Heart left ventricle (tissue), 16 donors: ENCODE measurements at places on chromosomes 5 and 9.

DNA sequence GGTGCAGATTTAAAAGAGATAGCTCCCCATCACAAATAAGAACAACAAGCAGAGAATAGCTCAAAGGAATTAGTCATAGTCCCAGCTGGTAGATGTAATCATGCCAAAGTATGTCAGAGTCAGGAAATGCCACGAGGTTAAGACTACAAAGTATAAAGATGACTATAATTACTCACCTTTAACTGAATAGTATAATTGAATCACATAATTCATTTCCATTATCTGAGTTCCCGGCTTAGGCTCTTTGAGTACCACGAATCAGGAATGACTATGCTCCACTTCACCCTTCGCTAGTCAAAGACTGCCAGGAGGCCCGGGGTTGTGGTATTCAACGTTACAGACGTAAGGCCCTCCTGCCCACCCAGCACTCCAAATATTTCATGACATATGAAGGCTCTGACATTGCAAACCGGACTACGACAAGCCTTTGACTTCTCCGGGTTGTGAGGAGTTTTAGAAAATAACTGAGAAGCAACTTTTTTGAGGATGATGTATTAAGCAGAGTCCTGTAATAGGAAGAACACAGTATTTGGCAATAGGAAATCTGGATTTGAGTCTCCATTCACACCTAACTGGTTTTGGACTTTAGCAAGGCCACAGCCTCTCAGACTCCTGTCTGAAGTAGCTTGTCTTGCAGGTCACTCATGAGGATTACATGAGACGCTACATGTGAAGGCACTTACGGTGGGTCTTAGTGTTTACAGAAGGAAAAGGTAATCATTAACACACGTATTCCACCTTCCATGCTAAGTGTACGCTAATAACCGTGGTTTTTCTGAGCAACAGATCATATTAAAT lies 64.6 kb downstream of the ENC1 start:
- DNase-seq = no peak

DNA sequence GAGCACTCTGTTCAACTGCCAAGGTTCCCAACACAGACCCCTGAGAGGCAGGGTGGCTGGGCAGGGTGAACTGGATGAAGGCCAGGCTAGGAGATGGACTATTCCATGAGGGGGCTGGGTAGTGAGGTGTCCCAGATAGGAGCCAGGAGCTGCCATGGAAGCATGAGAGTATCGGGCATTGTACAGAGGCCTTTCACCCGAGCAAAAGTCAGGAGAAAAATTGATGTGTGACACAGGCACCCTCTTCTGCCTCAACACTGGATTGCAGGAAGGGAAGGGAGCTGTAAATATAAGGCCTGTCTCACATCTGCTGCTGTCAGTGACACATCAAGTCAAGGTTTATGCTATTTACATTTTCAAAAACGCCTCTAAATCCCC lies 74.6 kb downstream of the UBAP1 start:
- peak; percentile 77 for DNase-seq

- no peak for DNase-seq
These were observed 242.2 kb upstream of the ACTBL2 start for GRCh38 chr5:57724836-57725235.

- DNase-seq = no peak
These were observed 4.4 kb upstream of the SMIM3 start for GRCh38 chr5:150774145-150774544.

GRCh38 chr5:89065919-89066318 lies 182.9 kb upstream of the MEF2C start:
- no peak for DNase-seq

DNA sequence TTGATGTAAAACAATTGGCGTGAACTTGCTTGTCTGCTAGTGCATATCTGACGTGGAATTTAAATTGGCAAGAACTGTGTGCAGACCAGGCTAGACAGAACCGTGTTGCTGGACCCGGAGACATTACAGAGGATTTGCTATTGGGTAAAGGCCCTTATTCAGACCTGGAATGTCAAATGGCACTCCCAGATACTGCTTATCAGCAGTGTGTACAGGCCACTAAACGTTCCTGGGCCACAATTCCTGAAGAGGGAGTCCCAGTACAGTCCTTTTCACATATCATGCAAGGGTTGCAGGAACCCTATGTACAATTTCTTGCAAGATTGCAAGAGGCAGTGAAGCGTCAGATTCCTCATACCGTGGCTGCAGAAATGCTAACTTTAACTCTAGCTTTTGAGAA lies 13.5 kb upstream of the MCCC2 start:
- no peak for DNase-seq

DNA sequence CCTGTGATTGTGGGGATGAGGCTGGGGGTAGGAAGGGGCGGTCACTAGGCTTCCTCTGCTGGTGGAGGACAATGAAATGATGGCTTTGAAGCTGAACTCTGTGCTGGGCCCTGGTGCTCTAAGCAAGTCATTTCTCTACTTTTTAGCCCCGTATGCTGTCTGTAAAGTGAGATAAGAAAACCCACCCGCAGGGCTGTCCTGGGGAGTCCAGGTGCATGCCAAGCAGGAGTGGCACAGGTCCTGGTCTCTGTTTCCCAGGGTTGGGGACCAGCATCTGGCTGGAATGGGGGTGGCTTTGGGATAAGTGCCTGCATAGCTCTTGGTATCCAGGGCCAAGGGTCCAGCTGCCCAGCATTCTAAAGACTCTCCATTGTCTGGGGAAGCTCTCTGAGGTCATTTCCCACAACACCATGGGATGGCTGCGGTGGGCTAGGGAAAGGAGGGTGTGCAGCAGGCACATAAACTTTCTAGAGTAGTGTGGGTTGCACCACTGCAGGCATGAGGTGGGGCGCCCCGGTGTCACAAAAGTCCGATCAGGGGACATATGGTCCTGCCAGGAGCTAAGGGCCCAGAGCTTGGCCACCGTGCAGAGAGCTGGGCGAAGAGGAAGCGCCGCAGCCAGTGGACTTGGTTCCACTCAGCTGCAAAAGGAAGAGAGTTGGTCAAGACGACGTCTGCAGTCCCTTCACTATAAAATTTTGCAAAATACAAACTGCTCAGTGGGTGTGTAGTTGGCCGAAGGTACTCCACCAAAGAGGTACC lies 25.6 kb upstream of the GTF3C5 start:
- DNase-seq = no peak

GRCh38 chr9:132768932-132769905 lies 99.0 kb downstream of the GTF3C4 start:
- DNase-seq = peak; percentile 46

GRCh38 chr5:127666043-127666716 lies 17.3 kb downstream of the CTXN3 start:
- no peak for DNase-seq

DNA sequence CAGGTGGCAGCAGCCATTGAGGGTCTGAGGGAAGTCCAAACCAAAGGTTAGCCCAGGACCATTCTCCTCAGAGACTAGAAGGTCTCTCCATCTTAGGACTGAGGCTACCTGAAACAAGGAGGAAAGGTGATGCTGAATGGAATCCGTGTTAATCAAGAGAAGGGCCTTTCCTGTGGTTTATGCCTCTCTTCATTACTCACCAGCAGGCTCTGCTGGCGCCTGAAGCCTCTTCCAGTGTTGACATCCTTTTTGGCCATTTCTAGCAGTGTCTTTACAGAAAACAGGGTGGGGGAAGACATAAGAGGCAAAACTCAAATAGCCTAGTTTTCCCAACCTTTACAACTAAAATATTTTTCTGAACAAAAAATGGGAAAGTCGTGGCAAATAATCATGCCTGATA lies 98.0 kb downstream of the ENC1 start:
- no peak for DNase-seq

- no peak for DNase-seq
These were observed 46.4 kb downstream of the BARX1 start for GRCh38 chr9:93908591-93909241.

DNA sequence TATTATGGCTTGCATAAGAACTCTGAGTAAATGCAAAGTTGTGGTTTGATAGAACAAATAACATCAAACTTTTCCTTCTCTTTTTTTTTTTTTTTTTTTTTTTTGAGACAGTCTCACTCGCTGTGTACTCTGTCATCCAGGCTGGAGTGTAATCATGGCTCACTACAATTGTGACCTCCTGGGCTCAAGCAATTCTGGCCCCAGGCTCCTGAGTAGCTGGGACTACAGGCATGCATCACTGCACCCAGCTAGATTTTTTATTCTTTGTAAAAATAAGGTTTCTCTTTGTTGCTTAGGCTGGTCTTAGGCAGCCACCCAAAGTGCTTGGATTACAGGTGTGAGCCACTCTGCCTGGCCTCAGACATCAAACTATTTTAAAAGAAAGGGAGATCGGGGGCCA lies 19.0 kb upstream of the PTGER4 start:
- DNase-seq = no peak

- no peak for DNase-seq
These were observed 447.3 kb upstream of the ARRDC3 start for GRCh38 chr5:91830361-91830953.

- no peak for DNase-seq
These were observed 16.7 kb downstream of the MRRF start for GRCh38 chr9:122281368-122281767.

- no peak for DNase-seq
These were observed 266.0 kb downstream of the DMAC1 start for GRCh38 chr9:7533376-7534090.

DNA sequence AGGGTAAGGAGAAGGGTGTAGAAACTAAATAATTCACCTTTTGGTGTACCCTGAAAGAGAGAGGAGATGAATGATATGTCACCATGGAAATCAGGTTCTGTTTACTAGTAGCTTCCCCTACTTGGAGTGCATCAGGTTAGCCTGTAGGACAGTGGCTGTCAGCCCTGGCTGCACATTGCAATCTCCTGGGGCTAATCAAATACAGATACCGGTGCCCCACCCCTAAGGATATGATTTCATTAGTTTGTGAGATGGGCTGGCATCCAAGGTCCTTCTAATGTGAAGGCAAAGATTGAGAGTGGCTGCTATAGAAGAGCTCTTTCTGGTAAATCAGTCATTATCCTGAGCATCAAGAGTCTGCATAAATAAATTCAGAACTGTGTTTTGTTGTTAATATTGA lies 47.2 kb downstream of the INSYN2B start:
- no peak for DNase-seq

DNA sequence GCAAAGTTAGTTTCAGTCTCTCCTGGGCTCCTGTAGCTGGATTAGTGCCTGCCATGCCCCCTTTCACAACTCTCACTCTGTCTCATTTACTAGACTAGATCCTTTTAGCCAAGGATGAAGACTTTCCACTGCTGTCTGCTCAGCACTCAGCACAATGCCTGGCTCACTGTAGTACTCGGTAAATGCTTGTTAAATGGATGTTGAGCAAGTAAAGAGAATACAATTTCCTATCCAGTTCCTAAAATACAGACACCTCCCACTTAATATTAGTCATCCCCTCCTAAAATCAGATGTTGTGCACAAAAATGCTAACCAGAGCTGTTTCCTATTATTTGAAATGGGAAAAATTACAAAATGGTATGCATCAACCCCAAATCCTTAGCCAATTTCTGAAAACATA lies 195.8 kb downstream of the SREK1 start:
- DNase-seq = no peak

- DNase-seq = no peak
These were observed 215.1 kb upstream of the ZNF608 start for GRCh38 chr5:124961521-124961920.

DNA sequence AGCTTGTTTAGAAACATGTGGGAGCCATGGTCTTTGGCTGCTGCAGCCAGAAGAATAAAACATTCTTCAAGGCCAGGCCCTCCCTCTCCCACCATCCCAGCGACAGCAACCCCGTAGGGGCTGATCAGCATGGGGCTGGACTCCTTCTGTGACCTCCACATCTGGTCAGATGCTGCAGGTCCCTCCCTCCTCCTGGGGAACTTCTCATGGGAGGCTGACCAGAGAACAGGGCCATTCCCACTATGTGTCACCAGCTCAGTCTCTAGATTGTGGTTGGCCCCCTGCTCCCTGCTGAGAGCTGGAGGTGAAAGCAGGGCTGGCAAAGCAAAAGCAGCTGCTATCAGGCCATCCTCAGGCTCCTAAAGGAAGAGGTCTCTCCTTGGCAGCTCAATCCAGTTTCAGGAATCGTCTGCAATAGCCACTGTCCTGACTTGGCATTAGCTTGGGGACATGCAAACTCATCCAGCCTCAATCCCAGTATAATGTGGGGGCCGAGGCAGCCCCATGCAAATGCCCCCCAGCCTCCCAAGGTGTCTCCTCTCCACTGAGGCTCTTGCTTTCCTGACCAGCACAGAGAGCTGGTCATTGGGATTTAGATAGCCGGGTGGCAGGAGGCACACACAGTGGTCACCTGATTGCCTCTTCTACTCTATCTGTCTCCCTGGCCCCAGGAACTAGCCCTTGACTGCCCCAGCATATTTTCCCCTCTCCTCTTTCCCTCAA lies 81.5 kb downstream of the NRG2 start:
- no peak for DNase-seq

DNA sequence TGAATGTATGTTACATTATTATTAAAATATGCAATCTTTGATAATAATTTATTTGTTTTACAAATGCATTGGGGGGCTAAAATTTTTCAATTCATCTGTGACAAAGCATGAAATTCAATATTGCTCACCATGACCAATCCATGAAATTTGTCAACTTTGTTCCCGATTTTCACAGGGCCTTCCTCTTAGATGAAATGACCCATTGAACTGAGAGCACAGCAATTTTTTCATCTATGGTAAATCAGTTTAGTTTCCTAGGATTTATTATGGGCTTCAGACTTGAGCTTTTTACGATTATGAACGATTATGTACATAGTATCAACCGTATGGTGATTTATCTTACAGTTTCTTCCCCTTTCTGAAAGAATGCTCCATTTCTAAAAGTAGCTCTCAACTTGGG lies 157.3 kb downstream of the KIAA0825 start:
- no peak for DNase-seq

- no peak for DNase-seq
These were observed 90.3 kb downstream of the BARX1 start for GRCh38 chr9:93864840-93865239.

- no peak for DNase-seq
These were observed 128.8 kb downstream of the FBN2 start for GRCh38 chr5:128409166-128409800.

DNA sequence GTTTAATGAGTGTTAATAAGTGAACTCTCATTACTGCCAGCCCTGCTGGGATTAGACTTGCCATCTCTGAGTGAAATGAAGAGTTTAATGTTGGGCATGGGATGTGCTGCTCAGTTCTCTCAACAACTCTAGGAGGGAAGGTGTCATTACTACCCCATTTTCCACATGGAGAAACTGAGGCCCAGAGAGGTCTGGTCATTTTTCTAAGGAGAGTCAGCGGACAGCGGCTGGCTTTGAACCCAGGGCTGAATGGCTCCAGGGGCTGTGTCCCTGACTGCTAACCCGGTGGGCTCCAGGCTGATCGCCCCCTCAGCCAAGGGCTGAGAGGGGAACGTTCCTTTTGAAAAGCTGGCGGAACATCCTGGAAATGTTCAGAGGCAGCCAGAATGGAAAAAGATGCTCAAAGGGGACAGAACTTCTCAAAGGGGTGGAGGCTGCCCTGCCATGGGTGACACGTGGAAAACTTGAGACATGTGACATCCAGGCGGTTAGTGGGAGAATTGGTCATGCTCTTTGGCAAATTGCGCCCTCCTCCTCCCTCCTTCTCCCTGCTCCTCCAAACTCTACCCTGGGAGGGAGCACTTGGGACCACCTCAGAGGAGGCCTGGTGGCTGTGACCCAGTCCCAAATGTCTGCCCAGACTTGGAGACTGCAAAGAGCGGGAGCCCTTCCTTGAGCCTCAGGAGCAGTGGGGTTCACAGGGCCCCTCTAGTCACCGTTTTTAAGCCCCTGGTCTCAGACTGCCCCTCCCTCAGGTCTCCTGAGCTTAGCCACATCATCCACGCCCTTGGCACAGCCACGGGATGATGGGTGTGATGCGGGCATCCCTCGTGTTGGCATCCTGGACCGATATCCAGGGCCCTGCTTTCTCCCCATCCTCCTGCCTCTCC lies 28.7 kb downstream of the DNM1 start:
- DNase-seq = no peak
